Stimulated activated CD4-positive, alpha-beta T cell treated with anti-CD3 and anti-CD28 coated beads, Interleukin-15, amount 100 ng/mL, for 48 hours (primary cell): ENCODE measurements at places on chromosomes 7 and 10.

GRCh38 chr7:3552499-3552898 lies 251.4 kb downstream of the SDK1 start:
- DNase-seq: no peak

GRCh38 chr7:50022451-50022850 lies 70.6 kb downstream of the ZPBP start:
- no peak for DNase-seq

DNA sequence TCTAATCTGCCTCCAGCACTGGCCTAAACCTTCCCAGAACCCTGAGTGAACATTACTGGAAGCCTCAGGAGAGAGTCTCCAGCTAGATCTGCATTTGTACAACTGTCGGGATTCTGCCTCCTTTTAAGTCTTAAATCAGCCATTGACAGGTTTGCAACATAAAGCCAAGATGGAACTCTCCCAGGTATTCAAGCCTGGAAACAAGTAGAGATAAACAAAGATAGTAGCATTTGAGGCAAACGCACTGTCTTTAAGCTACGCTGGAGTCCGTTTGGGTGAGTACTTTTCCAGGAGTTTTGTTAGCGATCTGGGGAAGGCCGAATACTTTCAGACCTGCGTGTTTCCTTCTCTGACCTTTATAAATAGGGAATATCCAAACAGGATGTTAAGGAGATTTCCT lies 317.2 kb upstream of the FZD8 start:
- DNase-seq: no peak

GRCh38 chr10:68109331-68109730 lies at the start of gene MYPN:
Gene MYPN, plus strand, starts transcription at chr10:68109488. Its CDS starts 11,951 bp downstream, at chr10:68121439.
- no peak for DNase-seq

- DNase-seq: no peak
Measured at GRCh38 chr7:126993626-126994213, 259.0 kb downstream of the GRM8 start.

GRCh38 chr7:155285423-155285822 lies 12.3 kb upstream of the INSIG1 start:
- DNase-seq: no peak

DNA sequence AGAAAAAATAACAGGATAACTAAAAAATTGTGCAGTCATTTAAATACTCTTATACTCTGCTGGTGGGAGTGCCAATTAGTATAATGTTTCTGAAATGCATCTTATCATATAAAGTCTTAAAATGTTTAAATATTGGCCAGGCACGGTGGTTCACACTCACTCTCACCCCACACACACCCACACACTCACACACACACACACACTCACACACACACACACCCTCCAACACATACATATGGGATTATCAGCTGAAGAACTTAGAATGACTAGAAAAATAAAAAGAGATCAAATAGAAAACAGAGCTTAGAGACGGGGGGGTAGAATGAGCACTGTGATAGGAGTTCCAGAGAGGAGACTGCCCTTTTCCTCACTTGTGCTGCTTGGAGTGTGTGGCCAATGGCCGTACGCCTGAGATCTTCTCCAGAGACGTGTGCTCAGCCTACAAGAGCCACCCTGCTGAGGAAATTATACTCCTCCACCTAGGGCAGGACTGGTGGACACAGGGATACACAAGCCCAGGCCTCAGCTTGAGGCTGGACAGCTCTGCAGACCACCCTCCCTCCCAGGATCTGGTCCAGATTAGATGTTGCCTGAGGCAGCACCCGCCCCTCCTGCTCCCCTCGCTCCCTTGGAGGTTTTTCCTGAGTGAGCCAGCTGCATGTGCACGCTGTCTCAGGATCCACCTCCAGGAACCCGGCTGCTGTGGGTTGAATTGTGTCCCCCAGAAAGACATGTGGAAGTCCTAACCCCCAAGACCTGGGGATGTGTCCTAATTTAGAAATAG lies 26.5 kb upstream of the PRKAG2 start:
- no peak for DNase-seq

GRCh38 chr7:143279186-143280098 lies 5.3 kb upstream of the TMEM139 start:
- no peak for DNase-seq

GRCh38 chr7:108605559-108606201 lies 36.0 kb downstream of the DNAJB9 start:
- DNase-seq: no peak

GRCh38 chr10:92413519-92413918 lies 122.6 kb downstream of the MARCHF5 start:
- DNase-seq: no peak

GRCh38 chr7:112356596-112356995 lies 93.7 kb upstream of the IFRD1 start:
- DNase-seq: no peak

DNA sequence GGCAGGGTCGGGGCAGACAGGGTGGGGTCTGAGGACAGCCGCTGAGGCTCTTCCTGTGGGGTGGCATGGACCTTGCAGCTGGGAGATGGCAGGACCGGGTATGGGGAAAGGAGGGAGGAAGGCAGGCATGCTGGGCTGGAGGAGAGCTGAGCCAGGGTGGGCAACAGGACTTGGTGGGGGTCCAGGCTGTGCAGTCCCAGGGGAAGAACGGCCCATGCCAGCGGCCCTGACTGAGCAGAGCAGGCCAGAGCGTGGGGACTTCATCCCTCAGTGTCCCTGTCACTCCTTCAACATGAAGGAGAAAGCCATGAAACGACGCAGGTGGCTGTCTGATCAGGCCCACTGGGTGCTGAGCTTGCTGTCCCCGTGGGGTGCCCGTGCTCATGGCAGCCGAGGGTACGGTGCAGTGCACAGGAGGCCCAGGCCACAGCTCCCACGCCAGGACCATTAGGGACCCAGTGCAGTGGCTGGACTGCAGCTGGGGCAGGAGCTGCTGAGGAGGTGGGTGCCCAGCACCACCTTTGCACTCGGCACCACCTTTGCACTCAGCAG lies 519.6 kb downstream of the PTPRN2 start:
- no peak for DNase-seq

DNA sequence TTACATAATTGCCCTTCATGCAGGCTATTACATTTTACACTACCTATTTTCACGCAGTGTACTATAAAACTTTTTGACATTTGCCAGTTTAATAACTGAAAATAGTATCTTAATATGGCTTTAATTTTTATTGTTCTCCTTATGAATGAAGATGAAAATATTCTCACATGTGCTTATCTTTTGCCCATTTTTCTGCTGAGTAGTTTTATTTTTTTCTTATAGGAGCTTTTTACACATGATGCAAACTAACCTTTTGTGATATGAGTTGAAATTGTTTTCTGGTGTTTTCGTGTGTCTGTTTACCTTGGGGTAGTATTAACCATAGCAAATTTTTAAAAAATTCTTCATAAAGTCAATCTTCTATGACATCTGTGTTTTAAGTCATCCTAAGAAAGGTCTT lies 26.3 kb downstream of the OR9A2 start:
- no peak for DNase-seq

DNA sequence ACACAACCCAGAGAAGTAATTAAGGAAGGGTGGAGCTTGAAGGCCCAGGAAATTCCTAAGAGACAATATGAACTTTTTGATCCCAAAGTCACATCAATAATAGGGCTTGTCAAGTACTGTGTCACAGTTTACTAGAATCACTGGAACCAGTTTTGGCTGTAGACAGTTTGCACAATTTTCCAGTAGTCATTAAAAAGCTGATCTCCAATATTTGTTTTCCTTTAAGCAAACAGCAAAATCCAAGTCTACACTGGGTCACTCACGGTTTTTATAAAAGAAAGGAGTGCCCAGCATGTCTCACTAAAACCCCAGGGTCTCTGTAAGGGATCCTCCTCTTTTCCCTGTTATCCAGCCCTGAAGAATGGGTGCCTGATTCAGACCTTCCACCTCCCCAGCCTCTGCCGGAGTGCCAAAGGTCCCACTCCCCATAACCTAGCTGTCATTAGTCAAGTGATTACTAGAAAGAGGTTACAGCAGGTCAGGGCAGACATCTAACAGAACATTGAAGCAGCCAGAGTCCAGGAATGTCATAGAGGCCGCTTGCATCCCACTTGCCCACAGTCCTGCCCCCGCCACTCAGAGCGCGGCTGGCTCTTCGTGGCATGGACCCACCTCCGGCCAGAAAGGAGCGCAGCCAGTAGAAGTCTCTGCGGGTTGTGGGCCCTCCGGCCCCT lies 552 bp downstream of the SLC25A16 start:
- no peak for DNase-seq

DNA sequence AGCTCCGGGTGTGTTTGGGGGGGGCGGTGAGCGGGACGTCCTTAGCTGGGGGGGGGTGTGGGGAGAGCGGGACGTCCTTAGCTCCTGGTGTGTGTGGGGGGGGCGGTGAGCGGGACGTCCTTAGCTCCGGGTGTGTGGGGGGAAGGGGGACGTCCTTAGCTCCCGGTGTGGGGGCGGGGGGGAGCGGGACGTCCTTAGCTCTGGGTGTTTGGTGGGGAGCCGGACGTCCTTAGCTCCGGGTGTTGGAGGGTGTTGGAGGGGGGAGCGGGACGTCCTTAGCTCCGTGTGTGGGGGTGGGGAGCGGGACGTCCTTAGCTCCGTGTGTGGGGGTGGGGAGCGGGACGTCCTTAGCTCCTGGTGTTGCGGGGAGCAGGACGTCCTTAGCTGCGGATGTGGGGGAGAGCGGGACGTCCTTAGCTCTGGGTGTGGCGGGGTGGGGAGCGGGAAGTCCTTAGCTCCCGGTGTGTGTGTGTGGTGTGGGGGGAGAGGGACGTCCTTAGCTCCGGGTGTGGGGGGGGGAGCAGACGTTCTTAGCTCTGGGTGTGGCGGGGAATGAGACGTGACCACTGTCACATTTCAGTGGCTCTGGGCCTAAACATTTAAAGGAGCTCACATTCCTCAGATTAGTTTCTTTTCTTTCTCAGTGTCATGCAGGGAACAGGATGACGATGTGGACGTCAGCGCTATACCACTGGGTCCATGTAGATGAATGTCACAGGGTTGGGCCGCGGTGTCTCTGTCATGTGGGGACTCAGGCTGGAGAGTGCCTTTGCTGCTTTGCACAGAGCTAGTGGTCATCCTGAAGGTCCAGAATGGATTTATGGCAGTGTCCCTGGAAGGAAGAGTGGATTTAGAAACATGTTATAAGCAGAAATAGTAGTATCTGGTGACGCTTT lies 7.5 kb downstream of the DYNC2I1 start:
- peak; percentile 27 for DNase-seq

- no peak for DNase-seq
Measured at GRCh38 chr7:102291056-102291915, 4.6 kb downstream of the SH2B2 start.

- no peak for DNase-seq
Measured at GRCh38 chr10:132486539-132487121, 51.0 kb upstream of the INPP5A start.

DNA sequence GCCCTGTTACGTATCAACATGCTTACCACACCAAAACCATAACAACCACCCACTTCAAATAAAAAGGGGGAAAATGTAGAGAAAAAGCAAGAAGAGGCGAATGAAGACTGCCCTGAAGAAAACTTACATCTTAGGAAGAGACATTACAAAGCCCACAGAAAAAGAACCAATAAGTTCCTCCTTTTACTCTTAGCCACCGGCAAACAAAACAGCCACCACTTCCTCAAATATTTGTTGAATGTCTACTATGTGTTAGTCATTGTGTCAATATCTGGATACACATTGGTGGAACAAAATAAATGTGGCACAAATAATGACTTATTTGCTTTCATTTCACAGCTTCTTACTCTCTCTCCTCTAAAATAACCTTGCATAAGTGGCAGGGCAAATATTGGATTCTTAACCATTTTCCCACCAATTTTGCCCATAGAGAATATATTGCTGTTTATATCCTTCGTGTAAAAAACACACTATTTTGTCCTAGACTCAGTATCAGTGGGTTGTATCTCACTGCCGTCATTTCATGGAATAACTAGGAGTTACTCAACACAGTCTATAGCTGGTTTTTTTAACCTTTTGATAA lies 106.8 kb downstream of the ANK3 start:
- no peak for DNase-seq

DNA sequence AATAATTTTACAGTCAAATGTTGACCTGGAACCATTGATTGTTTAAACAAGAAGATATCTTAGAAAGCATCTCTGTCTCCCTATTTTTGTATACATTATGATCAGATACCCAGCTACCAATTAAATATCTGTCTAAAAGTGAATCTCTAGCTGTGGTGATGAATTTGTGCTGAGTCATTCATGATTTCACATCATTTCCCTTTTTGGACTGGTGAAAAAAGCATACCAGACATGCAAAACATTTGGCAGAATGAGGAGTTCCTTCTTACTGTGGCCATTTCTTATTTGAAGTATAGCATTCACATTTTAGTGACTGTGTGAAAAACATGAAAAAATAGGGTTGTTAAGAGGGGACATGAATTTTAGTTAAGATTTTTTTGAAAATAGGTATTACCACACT lies 98.0 kb upstream of the GATA3 start:
- no peak for DNase-seq

DNA sequence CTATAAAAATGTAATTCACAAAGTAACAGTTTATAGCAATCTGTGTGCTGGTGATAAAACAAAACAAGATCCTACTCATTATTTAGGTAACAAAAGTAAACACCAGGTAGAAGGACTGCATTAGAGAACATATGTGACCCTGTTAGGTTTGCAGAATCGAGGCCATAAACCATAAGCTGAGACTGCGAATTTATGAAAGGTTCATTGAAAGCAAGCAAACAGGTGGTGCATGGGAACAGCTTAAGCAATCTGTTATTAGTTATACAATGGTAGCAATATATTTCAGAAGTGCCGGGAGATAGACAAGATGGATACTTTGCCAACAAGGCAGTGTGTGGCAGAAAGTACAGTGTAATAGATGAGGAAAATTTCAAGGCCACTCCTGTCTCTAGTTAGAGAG lies 23.5 kb upstream of the FAM133B start:
- DNase-seq: no peak

DNA sequence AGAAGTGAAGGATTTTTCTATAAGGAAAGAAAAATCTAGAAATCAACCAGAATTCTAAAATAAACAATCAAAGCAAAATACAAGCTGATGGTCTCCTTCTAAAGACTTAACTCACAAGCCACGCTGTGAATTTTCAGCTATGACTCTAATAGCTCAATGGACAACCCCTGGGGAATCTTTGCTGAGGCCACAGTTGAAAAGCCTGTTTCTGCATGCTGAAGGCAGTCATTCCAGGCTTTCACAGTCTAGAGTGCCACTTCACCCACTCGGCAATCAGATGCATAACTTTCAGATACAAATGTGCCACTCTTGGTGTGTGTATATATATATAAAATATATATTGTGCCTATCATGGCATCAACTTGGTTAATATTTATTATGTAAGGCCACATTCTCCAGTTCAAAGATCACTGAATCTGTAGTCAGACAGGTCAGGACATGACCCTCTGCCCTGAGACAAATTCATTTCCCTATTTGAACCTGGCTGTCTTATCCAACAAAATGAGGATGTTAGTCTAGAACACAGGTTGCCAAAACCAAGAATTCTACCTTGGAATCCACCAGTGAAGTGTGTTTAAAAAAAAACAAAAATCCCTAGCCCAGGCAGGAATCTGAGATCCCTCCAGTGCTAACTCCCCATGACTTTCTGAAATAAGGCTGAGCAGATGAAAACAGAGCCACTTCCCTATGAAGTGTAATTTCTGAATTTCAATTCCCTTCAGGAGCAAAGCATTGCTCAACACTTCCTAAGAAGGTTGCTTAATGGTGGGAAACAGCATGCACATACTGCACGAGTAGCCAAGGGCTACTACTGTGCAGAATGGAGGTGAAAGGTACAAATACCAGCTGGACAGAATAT lies 9.9 kb downstream of the LIPA start:
- no peak for DNase-seq
